ENCODE measurements at places on chromosomes 5 and 9.

DNA sequence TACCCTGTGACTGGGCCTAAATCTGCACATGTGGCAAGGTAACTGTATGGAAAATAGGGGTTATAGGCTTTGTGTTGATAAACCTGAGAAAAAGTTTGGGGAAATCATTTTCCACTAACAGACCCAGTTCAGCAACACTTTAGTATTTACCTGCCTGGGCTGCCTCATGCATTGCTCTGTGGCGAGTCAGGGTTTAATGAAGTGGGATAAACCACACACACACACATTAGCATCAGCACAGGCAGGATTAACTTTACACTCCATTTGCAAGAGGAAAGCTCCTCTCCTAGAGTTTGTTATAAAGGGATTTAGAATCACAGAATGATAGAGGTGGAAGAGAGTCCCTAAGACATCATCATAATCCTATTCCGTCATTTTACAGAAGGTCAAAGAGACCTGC is 20.0 kb upstream of the ZCCHC7 start:
- H3K4me3 ChIP-seq, result no peak overlapping the region
- H3K27ac ChIP-seq, result no peak overlapping the region
- H3K27me3 ChIP-seq, result no peaks in the 10 kb centered on the region
- DNase-seq, result no peak
- H3K4me1 ChIP-seq, result no peaks in the 10 kb centered on the region
- H3K36me3 ChIP-seq, result no peaks in the 10 kb centered on the region

DNA sequence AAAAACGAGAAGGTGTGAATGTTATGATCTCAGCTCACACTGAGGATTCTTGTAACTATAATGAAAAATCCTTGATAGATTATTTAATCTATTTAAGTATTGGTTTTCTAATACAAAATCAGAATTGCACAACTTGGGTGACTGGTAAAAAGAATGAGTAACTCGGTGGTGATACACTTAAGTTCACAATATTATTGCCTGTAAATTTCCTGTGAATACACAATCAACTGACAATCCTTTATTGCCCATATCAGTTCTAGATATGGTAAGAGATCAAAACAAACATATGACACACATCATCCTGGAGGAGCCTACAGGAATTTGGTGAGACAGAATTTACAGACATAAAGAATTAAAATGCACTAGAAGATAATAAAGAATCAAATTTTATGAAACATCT is 14.1 kb upstream of the LURAP1L start:
- no peak overlapping the region for H3K27ac ChIP-seq
- no peaks in the 10 kb centered on the region for H3K4me1 ChIP-seq
- H3K27me3 ChIP-seq, result no peaks in the 10 kb centered on the region
- DNase-seq, result no peak

DNA sequence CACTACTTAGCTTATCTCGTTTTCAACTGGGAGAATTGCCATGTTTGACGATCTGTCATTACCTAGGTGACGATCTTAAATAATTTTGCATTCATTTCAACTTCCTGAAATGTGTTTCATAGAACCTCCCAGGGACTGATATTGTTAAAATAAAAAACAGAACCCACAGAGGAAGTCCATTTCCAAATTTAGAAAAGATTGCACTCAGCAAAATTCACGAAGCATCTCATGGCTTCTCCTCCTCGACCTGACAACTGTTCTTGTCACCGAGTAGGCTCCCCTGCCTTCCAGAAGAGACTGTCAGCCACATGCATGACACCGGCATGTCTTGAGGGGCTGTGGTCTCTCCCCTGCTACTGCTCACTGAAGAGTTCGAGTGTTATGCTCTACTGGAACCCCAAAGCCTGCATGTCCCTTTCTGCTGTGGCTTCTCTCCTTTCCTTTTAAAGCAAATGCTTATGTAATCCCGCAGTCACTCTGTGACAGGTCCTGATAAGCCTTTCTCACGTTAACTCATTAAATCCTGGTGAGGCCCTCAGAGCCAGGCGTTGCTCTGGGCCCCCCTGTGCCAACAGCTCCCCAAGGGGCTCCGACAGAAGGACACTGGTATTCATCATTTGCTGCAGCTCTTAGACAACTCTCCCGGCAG is 26.8 kb upstream of the ANKRD33B start:
- no peak for DNase-seq
- no peak overlapping the region for H3K4me3 ChIP-seq
- H3K27ac ChIP-seq, result no peak overlapping the region
- H3K36me3 ChIP-seq, result no peaks in the 10 kb centered on the region

DNA sequence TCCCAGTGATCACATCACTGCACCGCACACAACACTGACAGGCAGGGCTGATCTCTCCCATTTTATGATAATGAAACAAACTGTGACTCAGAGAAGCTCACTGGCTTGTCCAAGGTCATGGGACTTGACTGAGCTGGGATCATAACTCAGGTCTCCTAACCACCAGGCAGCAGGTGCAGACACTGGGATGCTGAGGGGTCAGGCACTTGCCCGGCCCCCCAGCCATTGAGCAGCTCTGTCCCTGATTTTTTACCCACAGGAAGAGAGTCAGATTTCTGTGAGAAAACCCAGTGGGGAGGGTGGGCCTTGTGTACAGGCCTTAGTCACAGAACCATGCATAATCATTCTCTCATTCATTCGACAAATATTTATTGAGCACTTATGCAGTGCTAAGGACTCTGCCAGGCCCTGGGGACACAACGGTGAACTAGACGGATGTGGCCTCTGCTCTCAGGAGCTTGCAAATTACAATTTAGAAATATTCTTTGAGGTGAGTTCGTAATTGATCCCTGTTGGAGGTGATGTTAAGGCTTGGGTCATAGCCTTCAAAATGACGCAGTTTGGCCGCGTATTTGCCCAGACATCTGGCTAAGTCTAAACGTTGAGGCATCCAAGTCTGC is 54.5 kb upstream of the TGFBR1 start:
- no peak overlapping the region for H3K4me3 ChIP-seq
- no peaks in the 10 kb centered on the region for H3K36me3 ChIP-seq
- H3K4me1 ChIP-seq, result no peaks in the 10 kb centered on the region
- DNase-seq, result peak; percentile 81

DNA sequence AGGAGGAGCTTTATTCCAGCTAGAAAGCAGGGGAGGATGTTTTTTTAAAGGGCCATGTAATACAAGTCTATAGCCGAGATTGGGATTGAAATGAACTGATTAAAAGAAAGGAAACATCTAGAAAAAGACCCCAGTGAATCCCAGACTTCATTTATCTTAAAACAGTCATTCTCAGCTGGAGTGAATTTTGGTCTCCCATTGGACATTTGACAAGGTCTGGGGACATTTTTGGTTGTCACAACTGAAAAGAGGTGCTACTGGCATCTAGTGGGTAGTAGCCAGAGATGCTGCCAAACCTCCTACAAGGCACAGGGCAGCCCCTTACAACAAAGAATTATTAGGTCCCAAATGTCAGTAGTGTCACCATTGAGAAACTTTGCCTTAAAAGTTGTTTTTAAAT is 16.3 kb upstream of the SPINK4 start:
- 0 out of 2 replicates have a peak, but pooled peaks cover 2% of the 10 kb centered on the region for H3K4me1 ChIP-seq
- H3K27ac ChIP-seq, result no peak overlapping the region
- no peak for DNase-seq
- H3K4me3 ChIP-seq, result no peak overlapping the region

GRCh38 chr5:61604076-61605025 is 272.3 kb downstream of the ZSWIM6 start:
- H3K36me3 ChIP-seq, result no peaks in the 10 kb centered on the region
- H3K4me1 ChIP-seq, result peaks cover 12% of the 10 kb centered on the region
- no peak overlapping the region for H3K27ac ChIP-seq
- H3K4me3 ChIP-seq, result no peak overlapping the region
- DNase-seq, result no peak
- H3K27me3 ChIP-seq, result no peaks in the 10 kb centered on the region

- DNase-seq, result no peak
- no peak within 1 kb of the TSS for H3K27ac ChIP-seq
- H3K36me3 ChIP-seq, result no peaks in the 10 kb centered on the region
- no peak within 1 kb of the TSS for H3K4me3 ChIP-seq
- peaks cover 6% of the 10 kb centered on the region for H3K4me1 ChIP-seq
Measured at GRCh38 chr5:142685418-142686209, at the start of gene FGF1. FGF1 (minus strand) TSS chr5:142686090; CDS start chr5:142614127, 71,963 bp downstream.

- DNase-seq, result peak; percentile 61
- no peak overlapping the region for H3K4me3 ChIP-seq
- H3K27me3 ChIP-seq, result no peaks in the 10 kb centered on the region
- no peak overlapping the region for H3K27ac ChIP-seq
Measured at GRCh38 chr5:18772475-18772874, 1138.2 kb downstream of the TAF11L14 start.

DNA sequence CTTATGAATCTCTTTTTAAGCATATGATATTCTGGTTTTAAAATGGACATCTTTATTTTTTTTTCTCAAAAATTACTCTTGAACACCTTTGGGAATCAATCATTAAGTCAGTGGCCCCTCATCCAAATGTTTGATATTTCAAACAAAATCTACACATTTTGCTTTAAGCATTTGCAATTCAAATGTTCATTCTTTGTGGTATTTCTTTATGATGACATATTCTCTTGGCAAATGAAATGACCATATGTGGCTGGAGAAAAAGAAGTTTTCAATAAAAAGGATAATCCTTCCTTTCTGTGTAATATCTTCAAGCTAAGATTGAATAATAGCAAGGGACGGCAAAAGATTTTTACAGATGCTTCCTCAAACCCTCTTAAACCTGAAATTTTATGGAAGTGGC is 420.8 kb downstream of the MTRR start:
- DNase-seq, result no peak
- no peaks in the 10 kb centered on the region for H3K4me1 ChIP-seq
- H3K36me3 ChIP-seq, result no peaks in the 10 kb centered on the region
- no peaks in the 10 kb centered on the region for H3K27me3 ChIP-seq

DNA sequence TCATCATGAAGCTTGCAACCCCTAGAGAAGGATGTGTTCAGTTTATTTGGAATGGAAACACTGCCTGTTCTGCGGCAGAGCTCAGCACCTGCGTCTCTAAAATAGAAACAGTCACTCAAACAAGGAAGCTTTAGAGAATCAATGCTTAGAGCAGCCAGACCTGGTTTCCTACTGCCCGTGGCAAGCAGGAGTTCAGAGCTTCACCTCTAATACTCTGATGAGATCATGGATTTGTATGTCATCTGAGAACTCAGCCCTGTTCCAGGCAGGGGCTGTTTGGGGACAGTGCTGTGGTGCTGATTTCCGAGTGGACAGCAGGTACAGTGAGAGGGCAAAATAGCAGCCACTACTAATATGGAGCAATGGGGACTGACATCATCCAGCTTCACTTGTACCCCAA is 236.0 kb upstream of the IRX1 start:
- no peaks in the 10 kb centered on the region for H3K27me3 ChIP-seq
- no peak overlapping the region for H3K4me3 ChIP-seq
- H3K36me3 ChIP-seq, result no peaks in the 10 kb centered on the region
- H3K27ac ChIP-seq, result no peak overlapping the region
- no peak for DNase-seq

GRCh38 chr5:167973126-167973525 is 318.3 kb upstream of the WWC1 start:
- no peaks in the 10 kb centered on the region for H3K36me3 ChIP-seq
- no peak overlapping the region for H3K4me3 ChIP-seq
- H3K4me1 ChIP-seq, result no peaks in the 10 kb centered on the region
- no peak for DNase-seq

- no peaks in the 10 kb centered on the region for H3K36me3 ChIP-seq
- H3K27me3 ChIP-seq, result no peaks in the 10 kb centered on the region
- H3K4me1 ChIP-seq, result no peaks in the 10 kb centered on the region
- no peak overlapping the region for H3K27ac ChIP-seq
- H3K4me3 ChIP-seq, result no peak overlapping the region
- no peak for DNase-seq
Measured at GRCh38 chr5:130529511-130530485, 625.5 kb downstream of the CHSY3 start.

DNA sequence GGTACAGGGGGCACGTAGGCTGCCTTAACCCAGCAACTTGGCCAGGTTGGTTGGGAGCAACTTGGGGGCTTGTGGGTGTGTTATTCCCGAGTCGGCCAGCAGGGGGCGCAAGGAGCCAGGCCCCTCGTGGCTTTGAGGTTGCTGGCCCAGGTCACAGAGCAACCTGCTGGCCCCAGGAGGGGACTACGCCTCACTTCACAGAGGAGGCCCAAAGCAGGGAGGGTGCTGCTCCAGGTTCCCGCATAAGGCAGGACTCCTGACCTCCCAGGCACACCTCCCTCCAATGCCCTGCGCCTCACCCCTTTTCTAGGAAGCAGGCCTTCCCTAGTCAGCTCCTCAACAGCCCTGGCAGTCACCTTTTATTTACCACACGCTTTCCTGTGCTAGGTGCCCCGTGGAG is 18.1 kb downstream of the KYAT1 start:
- no peaks in the 10 kb centered on the region for H3K36me3 ChIP-seq
- H3K4me3 ChIP-seq, result no peak overlapping the region
- H3K27ac ChIP-seq, result no peak overlapping the region
- H3K27me3 ChIP-seq, result no peaks in the 10 kb centered on the region
- H3K4me1 ChIP-seq, result no peaks in the 10 kb centered on the region

DNA sequence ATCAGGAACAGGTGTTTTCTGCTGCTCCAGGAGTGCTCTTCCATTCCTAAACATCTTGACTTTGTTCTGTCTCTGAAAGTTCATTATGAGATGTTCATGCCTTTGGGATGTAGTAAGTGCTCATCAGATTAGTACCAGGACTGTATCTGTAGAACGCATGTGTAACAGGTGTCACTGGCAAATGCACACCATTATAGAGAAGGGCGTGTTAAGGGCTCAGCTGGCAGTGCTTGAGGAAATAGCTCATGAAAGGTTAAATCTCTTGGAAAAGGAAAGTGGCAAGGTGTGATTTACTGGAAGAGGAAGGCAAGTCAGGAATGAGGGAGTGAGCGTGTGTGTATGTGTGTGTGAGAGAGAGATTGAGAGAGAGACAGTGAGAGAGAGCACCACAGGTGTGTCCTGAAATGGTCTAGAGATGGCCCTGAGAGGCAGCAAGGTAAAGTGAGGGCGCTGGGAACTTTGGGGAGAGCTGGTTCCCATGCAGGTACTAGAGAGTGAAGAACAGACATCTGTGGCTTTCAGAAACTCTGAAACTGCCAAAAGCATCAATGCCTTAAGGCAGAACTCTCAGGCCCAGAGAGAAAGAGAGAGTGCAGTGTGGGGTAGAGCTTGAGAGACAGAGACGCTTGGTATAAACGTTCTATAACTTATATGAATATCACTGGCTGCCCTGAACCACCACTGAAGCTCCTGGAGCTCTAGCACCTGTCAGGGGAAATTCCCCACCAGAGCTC is 13.7 kb upstream of the CXCL14 start:
- H3K27me3 ChIP-seq, result no peaks in the 10 kb centered on the region
- H3K4me3 ChIP-seq, result no peak overlapping the region
- no peaks in the 10 kb centered on the region for H3K4me1 ChIP-seq

GRCh38 chr5:68242743-68243142 is 27.2 kb downstream of the PIK3R1 start:
- no peak overlapping the region for H3K4me3 ChIP-seq
- peak overlapping the region; percentile 64 for H3K27ac ChIP-seq
